ENCODE measurements at places on chromosomes 4 and X.
A peak's percentile ranks its signal among the peaks of the same experiment; 100 is the strongest.

DNA sequence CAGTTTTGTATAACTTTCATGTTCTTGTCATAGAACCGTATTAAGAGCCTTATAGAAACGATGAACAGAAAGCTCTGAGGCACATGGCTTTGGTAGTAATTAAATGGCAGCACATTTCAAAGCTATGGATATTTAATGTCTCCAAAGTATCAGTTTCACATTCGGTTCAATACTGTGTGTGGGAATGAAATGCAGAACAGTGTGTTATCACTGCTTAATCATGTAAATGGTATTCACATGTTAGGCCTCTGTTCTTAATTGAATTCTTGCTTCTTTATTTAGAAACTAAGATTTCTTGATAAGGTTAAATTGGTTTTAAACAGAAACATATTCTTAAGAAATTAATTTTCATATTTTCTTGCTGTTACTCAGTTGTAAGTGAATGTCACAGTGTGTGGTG lies 701.0 kb upstream of the PITX2 start:
- DNase-seq = no peak

GRCh38 chrX:22345884-22346283 lies 73.2 kb downstream of the CBLL2 start:
- DNase-seq = no peak

GRCh38 chrX:38484607-38485498 lies 76.5 kb upstream of the TSPAN7 start:
- no peak for DNase-seq

DNA sequence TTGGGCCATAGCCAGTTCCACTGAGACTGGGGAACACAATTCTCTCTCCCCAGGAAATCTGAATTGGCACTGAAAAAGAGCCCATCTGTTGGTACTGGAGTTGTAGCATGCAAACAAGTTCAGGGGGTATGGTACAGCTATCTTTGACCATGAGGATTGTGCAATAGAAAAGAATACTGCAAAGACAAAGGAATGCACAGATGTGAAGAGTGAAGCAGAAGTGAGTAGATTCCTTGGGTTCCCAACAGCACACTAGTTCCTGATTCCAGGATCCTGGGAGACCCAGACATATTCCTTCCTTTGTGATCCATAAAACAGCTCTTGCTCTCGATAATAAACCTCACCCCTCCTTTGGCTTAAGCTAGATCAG lies 43.3 kb upstream of the CTAG2 start:
- no peak for DNase-seq

DNA sequence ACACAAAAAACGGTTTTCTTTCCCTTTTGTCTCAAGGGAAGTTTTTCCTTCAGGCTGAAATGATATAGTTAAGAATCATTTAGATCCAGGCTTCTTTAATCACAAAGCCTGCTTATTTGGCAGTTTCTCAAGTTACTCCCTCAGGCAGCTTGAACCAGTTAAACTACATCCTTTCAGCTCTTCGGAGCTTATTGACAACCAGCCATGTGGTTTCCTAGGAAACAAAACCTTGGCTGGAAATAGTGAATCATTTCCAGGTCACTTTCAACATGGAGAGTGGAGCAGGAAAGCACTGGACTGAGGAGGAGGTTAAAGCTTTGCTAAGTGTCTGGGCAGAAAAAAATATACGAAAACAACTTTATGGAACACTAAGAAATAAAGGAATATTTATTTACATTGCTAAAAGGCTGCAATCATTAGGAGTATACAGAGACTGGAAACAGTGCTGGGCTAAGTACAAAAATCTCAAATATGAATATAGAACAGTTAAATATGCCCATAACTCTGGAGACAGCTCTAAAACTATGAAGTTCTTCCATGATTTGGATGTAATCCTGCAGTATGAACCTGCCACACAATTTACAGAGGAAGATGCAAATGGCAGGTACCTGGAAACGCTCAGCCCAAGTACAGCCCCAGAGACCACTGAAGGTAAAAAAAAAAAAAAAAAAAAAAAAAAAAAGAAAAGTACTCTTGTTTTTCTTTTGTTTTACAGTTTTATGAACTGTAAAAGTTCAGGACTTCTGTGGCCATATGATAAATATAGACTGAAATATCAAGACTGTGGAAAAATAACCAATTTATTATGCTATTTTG lies 23.2 kb upstream of the AASDH start:
- DNase-seq = no peak

- DNase-seq = no peak
These were observed 22.2 kb downstream of the TMPRSS11A start for GRCh38 chr4:67941074-67941473.

GRCh38 chr4:128603081-128603480 lies 206.4 kb upstream of the JADE1 start:
- DNase-seq = no peak

DNA sequence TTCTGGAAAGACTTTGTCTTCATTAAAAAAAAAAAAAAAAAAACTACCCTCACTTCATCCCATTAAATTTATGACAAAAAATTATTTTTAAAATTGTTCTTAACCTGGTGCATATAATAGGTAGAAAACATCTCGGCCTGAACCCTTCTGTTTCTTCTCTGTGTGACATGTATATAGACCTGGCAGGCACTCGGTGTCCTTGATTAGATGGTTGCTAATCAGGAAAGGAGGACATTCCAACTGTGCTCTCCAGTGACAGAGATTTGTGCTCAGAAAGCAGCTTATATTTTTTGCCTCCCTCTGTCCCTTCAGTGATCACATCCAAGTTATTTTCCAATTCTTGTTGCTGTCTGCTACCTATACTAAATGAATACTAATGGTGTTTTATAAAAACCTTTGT lies 355.6 kb downstream of the CBLL2 start:
- DNase-seq = no peak

DNA sequence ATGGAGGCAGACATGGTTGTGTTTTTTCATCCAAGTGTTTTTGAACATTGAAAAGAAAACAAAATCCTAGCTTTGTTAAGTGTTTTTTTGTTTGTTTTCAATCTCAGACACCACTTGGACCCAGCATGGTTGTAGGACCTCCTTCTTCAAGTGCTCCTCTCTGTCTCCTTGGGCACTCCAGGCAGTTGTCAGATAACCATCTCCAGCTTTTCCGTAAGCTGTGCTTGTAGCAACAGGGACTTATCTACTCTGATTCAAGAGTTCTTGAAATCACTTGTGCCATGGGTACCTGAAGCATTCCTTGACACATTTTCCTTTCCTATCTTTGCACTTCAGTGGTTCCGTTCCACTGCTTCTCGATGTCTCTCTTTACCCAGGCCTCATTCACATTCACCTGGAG lies 334.9 kb upstream of the DDX53 start:
- DNase-seq = no peak

- no peak for DNase-seq
These were observed 174.3 kb downstream of the CEP135 start for GRCh38 chr4:56123051-56123450.

DNA sequence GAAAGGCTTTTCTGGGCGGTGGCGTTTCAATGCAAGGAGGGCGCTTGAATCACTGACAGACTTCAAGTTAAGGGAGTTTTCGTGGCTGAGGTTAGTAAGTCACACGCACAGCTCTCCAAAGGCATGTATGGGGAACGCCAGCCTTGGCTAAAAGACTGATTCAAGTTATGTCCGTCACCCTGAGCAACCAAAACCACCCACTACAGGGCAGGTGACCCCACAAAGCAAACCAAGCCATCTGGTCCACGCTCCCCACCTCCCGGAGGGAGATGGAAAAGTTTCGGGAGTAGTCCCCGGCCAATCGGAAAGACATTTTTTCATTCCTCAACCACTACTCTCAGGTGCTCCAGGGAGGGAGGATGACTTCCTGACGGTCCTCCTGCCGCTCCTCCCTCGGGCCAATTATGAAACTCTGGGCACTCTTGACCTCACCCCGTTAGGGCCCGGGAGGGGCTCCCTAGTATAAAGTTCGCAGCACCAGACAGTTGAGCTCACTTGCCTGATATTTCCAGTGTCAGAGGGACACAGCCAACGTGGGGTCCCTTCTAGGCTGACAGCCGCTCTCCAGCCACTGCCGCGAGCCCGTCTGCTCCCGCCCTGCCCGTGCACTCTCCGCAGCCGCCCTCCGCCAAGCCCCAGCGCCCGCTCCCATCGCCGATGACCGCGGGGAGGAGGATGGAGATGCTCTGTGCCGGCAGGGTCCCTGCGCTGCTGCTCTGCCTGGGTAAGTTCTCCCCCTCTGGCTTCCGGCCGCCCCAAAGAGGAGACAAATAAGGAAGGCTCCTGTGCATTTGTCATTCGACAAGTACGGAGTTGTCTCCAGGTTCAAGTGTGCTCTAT lies at the start of gene EREG:
Gene EREG (plus strand): TSS at position 494 of the 840 bp plus-strand sequence. CDS start 164 bp downstream, at position 658.
- DNase-seq = peak; percentile 73

DNA sequence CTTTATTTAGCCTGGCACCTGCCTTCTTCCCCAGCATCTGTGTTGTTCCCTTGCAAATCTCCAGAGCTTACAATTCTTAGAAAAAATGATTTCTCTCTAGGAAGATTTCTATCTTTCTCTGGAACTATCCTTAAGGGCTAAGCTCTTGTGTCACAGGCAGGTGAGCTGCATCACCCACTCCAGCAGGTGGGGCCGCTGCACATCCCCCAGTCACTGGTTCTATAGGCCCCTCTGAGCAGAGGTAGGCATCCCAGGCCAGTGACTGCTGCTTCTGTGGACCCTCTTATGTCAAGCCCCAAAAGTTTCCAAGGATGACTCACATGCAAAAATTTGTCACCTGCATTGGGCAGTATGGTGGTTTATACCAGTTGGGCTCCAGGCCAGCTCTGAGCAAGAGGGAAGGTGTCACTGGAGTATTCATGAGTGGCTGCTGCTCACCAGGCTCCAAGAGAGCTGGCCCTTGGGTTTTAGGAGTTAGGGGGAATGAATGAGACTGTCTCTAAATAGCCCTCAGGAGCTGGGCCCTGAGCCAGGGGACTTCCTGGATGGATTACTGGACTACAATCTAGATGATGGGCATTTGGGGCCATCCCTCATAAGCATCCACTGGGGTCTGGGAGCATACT lies 208.1 kb upstream of the EOLA2 start:
- no peak for DNase-seq

GRCh38 chrX:72158773-72159172 lies 22.8 kb upstream of the PIN4 start:
- DNase-seq = no peak

DNA sequence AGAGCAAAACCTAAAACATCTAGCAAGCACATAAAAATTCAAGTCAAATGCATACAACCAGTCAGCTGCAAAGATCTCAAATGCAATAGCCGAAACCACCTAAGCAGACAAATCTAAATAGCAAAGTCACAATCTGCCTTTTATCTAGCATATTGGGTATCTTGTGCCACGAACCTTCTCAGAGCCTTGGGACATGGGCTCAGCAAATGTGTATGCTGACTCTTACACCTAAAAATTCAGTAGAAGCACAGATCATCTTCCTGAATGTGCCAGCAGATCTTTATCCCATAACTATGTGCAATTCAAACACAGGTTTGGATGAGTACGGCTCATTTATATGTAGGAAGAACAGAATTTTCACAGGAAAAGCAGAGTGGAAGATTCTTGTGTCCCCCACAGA lies 492.1 kb downstream of the INPP4B start:
- no peak for DNase-seq

DNA sequence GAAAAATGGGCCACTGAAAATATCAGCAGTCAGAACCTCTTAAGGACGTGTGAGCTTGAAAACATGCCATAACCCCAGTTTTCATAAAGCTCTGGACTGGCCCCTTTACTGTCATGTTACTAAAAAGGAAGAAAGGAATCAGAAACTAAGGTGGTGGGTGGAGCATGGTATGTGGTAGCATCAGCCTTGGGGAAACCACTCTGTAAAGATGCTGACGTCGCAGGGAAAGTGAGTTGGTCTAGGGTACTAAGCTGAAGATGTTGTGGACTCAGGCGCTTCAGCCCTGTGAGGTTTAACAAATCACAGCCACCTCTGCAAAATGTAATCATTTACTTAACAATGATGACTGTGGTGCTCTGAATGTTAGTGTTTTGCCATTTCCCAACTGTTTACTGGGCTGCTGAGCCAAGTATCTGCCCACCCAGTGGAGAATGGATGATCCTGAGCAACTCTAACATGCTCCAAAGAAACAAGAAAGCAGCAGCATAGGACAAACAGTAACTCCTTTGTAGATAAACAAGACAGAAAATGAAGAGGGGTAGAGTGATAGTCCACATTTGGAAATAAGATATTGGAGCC lies 33.4 kb downstream of the C4orf54 start:
- DNase-seq = no peak

DNA sequence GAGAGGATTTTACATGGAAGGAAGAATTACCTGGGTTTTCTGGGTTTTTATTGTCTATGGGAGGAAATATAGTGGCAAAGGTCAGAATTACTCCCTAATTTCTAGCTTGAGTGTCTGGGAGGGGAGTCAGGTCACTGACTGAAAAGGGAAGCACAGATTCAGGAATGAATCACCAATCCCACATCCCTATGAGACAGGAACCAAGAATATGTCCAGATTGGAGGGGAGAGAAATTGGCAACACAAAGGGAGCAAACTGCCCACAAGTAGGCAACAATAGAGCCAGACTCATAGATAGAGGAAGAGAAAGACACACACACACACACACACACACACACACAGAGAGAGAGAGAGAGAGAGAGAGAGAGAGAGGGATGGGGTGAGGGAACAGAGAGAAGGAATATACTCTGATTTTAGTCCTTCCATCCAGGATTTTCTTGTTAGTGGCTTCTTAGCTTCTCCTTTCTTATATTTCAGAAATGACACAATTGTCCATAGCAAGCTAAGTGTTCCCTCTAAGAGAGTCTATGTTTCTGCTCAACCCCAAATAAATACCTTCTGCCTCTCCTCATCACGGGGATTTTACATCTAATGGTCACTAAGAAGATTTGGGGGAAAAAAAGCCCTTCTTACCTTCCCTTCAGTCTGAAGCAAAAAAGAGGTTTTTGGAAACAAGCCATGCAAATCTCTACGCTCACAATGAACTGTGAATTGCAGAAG lies 12.0 kb downstream of the P2RY10 start:
- no peak for DNase-seq

- DNase-seq = peak; percentile 42
These were observed 241.4 kb upstream of the CLNK start for GRCh38 chr4:10925996-10926395.

- DNase-seq = no peak
These were observed 2464.6 kb downstream of the PCDH7 start for GRCh38 chr4:33184657-33185290.

GRCh38 chr4:185244763-185245162 lies 35.4 kb downstream of the SNX25 start:
- no peak for DNase-seq

DNA sequence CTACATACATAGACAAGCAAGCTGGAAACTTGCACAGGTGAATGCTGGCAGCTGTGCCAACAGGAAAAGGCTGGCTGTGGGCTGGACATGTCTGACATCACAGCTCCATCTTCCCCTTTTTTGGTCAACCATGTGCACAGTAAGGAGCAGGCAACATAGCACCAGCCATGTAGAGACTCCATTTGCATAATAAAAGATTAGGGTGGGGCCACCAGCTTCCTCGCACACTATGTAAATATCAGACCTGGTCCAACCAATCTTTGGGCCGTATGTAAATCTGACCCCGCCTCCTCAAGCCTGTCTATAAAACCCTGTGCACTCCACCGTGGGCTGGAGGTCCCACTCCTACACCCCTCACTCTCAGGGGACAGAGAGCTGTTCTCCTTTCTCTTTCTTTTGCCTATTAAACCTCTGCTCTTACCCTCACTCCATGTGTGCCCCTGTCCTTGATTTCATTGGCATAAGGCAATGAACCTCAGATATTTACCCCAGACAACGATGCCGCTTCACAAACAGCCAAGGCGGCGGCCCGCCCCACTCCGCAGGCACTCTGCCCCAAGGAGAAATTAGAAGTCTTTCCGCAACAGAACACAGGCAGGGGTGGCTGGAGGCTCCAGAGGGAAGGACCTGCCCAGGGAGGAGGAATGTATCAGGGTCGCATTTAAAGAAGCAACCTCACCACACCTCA lies 862.2 kb downstream of the TRIML1 start:
- no peak for DNase-seq

GRCh38 chr4:85482010-85482738 lies 7.2 kb downstream of the ARHGAP24 start:
- DNase-seq = no peak
